ENCODE measurements at places on chromosomes 6 and 20.

DNA sequence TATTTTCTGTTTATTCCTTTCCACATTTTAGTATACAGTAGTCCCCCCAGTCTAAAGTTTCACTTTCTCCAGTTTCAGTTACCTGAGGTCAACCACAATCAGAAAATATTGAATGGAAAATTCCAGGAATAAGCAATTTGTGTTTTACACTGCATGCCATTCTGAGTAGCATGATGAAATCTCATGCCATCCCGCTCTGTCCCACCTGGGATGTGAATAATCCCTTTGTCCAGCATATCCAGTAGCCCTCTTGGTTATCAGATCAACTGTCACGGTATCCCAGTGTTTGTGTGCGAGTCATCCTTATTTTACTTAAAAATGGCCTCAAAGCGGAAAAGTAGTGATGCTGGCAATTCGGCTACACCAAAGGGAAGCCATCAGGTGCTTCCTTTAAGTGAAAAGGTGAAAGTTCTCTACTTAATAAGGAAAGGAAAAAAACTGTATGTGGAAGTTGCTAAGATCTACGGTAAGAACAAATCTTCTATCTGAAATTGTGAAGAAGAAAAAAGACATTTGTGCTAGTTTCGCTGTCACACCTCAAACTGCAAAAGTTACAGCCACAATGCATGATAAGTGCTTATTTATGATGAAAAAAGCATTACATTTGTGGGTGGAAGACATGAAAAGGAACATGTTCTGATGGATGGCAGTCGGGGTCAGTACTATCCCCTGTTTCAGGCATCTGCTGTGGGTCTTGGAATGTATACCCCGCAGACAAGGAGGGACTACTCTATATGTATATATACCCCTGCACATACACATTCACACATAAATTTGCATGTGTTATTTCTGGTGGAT lies 11.3 kb downstream of the NOX3 start:
- DNase-seq: no peak

DNA sequence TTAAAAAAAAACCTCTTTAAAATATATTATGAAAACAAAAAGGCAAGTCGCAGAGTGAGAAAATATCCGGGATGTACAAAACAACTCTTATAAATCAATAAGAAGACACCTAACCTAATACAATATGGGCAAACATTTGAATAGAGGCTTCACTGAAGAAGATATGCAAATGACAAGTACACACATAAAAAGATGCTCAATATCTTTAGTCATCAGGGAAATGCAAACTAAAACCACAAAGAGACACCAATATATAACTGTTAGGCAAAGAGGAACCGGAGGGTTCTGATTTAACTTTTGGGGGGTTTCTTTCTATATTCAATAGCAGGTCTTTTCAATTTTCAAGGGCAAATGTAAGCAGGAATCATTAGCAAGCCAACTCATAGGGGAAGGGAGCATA lies 480.7 kb upstream of the SPTLC3 start:
- DNase-seq: no peak

DNA sequence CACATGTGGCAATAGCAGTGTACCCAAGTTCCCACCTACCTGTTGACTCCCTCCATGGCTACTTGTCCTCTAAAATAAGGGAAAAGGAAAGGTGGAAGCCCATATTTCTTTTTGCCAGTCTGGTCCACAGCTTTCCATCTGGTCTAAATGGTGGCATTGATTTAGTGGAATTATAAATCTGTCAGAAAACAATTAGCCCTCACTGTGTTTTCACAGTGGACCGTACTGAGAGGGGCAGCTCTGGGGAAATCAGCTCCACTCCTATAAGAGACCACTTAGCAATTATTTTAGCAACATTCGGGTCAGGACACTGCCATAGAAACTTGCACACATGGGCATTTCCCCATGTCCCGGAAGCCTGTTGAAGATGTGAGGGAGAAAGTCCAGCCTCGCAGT lies 653.4 kb upstream of the MARCKS start:
- DNase-seq: no peak

DNA sequence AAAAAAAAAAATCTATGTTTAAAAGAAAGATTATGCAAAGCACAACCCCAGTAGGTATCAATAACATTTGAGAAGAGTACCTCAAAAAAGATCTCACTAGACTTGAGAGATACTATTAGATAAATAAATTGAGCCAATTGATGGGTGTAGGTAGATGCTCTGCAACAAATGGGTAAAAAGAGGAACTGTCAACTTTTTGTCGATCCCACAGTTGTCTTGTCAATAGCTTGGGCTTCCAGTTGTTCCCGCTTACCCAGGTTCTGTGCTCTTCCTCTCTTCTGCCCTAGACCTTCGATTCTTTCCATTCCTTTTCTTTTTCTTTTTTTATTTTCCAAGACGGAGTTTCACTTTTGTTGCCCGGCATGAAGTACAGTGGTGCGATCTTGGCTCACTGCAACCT lies 226.9 kb downstream of the SOX4 start:
- DNase-seq: no peak

GRCh38 chr6:4941782-4942672 lies 61.8 kb downstream of the RPP40 start:
- DNase-seq: no peak

DNA sequence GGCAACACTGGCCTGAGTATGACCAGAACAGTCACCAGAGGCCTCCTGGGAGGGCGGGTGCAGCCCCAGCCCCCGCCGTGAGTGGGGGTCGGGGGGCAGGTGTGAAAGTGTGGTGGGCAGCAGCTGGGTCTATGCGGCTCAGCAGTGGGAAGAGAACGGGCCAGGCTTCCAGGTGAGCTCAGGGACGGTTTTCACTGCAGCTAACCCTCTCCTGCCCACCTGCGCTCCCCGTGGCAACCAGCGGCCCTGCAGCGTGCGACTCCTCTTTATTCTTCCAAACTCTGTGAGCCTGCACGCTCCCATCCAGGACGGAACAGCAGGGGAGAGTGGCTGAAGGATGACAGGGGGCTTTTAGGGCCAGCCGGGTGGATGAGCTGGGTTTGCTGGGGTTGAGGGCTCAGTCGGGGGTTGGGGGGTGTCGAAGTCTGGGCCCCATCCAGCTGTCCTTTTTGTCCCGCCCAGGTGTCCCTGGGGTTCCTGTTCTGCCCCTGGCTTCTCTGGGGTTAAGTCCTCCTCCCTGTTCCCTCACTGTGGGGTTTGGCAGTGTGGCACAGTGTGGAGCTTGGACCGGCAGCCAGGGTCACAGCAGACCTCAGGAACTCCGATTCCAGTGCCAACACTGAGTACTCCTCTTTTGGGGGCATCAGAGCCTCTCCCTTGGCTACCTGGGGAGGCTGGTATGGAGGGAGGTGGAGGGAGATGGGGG lies 859 bp upstream of the BIRC7 start:
- no peak for DNase-seq

- DNase-seq: no peak
These were observed 73.5 kb downstream of the ECT2L start for GRCh38 chr6:138869398-138869797.

DNA sequence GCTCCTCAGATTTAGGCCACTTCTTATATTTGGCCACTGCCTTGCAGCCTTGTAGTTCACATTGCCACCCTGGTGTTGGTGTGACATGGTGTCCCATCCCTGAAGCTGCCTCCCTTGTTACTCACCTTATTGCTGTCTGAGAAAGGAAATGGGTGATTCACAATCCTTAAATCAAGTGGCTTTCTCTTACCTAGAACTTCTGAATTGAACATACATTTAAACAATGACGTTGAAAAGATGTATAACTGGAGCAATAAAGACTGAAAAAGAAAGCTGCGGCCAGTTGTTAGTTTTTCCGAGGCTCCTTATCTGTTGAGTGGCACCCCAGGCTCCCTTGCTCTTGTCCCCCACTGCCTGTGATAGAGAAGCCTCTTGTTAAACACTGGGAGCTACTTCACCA lies 28.8 kb upstream of the GNRH2 start:
- DNase-seq: no peak

DNA sequence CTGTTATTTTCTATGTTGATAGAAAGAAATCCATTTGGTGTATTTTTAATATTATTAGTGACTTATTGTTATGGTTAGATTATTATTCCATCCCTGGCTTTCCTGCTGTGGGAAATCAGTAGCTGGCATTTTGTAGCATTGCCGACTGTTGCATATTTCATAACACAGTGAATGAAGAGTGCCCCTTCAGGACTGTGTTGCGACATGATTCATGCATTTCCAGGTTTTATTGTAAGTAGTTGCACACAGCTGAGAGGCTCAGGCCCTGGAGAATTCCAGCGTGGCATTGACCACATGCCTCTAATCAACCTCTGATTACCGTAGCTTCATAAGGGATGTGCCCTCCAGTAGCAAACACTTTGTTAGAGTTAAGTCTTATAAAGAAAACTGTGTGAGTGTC lies 263.9 kb downstream of the FARS2 start:
- DNase-seq: no peak

GRCh38 chr6:6384520-6384919 lies 64.1 kb upstream of the F13A1 start:
- DNase-seq: no peak

DNA sequence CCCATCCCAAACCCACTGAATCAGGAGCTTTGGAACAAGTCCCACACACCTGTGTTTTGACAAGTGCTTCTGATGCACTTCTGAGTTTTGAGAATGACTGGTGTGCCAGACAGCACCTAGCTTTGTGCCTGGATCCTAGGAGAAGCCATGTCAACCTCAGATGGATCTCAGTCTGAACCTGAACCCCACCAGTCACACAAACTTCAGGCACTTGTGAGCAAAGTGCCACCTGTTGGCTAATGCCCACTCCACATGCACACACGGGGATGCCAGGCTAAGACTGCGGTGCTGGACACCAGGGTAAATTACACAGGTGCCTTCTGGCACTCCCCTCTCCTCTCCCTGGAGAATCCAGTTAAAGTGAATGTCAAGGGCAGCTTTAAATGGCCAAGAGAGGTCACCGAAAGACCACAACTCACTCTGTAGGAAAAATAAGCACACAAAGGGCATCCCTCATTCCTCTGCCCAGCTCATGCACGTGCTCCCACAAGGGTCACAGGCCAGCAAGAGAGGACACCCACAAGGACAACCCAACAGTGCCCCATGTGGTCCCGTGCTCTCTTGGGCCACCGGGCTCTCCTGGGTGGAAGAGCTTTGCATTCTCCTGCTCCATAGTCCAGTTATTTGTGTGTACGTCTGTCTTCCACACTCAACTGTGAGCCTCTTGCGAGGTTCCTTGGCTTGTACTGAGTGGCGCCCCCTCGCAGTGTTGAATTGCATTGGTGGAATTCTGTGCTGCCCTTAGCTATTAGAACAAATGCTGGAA lies 45.6 kb downstream of the TAF8 start:
- no peak for DNase-seq

- DNase-seq: no peak
These were observed 11.7 kb downstream of the OSER1 start for GRCh38 chr20:44198872-44199271.

GRCh38 chr6:47733879-47734558 lies 35.6 kb downstream of the ADGRF4 start:
- no peak for DNase-seq

DNA sequence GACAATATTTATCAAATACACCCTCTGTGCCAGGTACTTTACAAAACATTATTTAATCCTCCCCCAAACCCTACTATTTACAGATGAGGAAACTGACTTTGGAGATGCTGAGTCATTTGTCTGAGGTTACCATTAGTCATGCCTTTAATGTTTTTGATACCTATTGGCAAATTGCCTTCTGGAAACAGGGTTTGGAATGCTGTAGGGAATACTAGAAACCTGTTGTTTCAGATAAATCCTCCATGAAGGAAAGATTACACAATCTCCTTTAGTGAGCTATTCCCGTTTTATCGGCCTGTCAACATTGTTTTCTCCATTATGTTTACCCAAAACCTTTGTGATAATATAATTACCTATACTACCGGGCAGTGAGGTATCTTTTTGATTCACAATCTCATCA lies 93.6 kb upstream of the ADGRF1 start:
- DNase-seq: no peak

DNA sequence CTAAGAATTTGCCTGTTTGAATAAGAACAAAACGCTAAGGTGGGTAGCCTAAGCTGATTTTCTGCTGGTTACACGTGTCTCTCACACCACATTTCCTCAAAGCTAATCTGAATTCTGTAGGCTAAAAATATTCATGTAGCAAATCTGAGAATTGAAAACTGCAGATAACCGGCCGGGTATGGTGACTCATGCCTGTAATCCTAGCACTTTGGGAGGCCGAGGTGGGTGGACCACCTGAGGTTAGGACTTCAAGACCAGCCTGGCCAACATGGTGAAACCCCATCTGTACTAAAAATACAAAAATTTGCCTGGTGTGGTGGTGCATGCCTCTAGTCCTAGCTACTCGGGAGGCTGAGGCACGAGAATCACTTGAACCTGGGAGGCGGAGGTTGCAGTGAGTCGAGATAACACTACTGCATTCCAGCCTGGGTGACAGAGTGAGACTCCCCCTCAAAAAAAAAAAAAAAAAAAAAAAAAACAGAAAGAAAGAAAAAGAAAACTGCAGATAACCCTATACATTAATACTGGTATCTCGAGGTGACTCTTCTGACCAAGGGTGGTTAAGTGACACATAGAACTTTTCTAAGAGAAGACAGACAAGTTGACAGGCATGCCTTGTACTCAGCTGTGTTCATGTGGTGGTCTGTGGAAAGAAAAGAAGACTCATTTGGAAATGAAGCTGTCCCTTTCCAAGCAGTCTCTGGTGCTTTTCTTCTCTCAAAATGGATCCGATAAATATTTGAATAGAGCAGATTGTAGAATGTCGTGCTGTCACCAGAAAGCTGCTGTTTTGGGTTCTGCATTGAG lies 24.7 kb upstream of the ASXL1 start:
- DNase-seq: no peak

- DNase-seq: no peak
These were observed 40.8 kb upstream of the TMEM244 start for GRCh38 chr6:129901910-129902309.

- no peak for DNase-seq
These were observed 135.7 kb downstream of the IBTK start for GRCh38 chr6:82111818-82112217.

DNA sequence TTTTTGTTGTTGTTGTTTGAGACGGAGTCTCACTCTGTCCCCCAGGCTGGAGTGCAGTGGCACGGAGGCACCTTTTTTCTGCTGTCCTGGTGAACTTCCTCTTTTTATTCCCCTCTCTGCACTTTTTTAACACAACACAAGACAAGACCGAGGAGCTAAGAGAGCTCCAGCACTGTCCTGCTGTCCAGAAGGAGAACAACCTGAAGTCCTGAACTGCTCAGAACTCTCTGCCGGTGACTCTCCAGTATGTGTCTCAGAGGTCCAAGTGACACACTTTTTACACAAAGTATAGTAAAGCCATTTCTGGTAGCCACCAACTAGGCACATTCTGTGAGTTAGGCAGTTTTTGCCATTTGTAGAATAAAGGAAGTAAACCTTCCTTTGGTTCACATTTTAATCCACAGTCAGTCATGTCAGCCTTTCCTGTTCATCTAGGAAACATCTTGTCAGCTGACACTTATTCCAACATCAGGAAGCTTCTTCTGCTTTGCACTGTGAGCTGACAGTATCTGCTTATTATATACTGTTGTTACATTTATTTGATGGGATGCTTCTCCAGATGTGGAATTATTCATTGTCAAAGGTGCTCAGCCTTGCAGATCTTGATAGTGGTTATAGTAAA lies 28.1 kb upstream of the TXNDC5 start:
- no peak for DNase-seq

DNA sequence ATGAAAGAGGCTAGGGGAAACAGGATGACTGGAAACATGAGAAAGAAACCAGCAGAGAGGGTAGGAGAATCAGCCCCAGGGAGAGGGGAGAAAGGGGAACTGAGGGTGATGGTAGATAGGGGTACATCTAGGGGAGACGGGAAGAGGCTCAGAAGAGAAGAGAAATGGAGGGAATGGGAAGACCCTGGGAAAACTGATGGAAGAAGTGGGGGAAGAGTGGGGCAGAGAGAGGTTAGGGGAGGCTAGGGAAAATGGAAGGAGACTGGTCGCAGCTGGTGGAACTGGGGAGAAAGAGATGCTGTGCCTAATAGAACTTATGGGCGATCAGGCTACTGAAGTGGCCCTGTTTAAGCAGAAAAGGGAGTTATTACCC lies 548 bp downstream of the PROCR start:
- DNase-seq: no peak

All from amygdala (tissue), 56 donors.